Activated CD4-positive, alpha-beta T cell treated with anti-CD3 and anti-CD28 coated beads, Interleukin-2, amount 10 ng/mL, durations not matched to agents 24 days and 14 days (primary cell): ENCODE measurements at places on chromosomes 1 and 21. TPM values are rescaled to one million over a fixed set of nuclear protein-coding genes. Genes with fewer than 3 reads are reported as not detected.

Gene IL10
- total RNA-seq, result 3.4 TPM in 2 replicates

DNA sequence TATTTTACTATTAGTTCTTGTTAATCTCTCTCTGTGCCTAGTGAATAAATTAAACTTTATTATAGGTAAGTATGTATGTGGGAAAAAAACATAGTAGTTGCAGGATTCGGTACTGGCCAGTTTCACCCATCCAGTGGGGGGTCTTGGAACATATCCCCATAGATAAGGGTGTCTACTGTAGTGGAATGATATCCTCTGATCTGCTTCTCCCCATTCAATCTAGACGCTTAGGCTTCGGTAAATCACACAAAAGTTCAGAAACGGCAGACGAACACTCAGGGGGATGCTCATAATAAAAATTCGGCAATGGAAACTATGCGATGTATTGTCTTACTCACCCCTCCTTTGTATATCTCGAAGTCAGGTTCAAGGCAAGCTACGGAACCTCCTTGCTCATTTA lies 232.9 kb upstream of the COA6 start:
- no peaks in the 10 kb centered on the region for H3K4me1 ChIP-seq
- DNase-seq, result no peak
- peaks cover 32% of the 10 kb centered on the region for H3K27me3 ChIP-seq
- no peak overlapping the region for H3K4me3 ChIP-seq

- peaks cover 2% of the 10 kb centered on the region for H3K4me1 ChIP-seq
- H3K27ac ChIP-seq, result no peak overlapping the region
- peak; percentile 12 for DNase-seq
- H3K27me3 ChIP-seq, result no peaks in the 10 kb centered on the region
- no peaks in the 10 kb centered on the region for H3K36me3 ChIP-seq
These were observed 439.6 kb upstream of the USP24 start for GRCh38 chr1:55654750-55655149.

Gene LINGO4
- total RNA-seq, result not detected in 2 replicates

GRCh38 chr1:184810735-184811343 lies 56.2 kb upstream of the EDEM3 start:
- H3K36me3 ChIP-seq, result peaks cover 17% of the 10 kb centered on the region
- DNase-seq, result no peak
- H3K27ac ChIP-seq, result no peak overlapping the region
- no peaks in the 10 kb centered on the region for H3K27me3 ChIP-seq
- no peaks in the 10 kb centered on the region for H3K4me1 ChIP-seq
- no peak overlapping the region for H3K4me3 ChIP-seq

GRCh38 chr1:180899262-180899661 lies 13.4 kb upstream of the KIAA1614 start:
- DNase-seq, result peak; percentile 41
- H3K36me3 ChIP-seq, result no peaks in the 10 kb centered on the region
- H3K4me1 ChIP-seq, result no peaks in the 10 kb centered on the region
- no peak overlapping the region for H3K4me3 ChIP-seq
- no peaks in the 10 kb centered on the region for H3K27me3 ChIP-seq
- H3K27ac ChIP-seq, result no peak overlapping the region

Gene LPAR3
- 0.19 and 0.21 TPM in 2 replicates for total RNA-seq

DNA sequence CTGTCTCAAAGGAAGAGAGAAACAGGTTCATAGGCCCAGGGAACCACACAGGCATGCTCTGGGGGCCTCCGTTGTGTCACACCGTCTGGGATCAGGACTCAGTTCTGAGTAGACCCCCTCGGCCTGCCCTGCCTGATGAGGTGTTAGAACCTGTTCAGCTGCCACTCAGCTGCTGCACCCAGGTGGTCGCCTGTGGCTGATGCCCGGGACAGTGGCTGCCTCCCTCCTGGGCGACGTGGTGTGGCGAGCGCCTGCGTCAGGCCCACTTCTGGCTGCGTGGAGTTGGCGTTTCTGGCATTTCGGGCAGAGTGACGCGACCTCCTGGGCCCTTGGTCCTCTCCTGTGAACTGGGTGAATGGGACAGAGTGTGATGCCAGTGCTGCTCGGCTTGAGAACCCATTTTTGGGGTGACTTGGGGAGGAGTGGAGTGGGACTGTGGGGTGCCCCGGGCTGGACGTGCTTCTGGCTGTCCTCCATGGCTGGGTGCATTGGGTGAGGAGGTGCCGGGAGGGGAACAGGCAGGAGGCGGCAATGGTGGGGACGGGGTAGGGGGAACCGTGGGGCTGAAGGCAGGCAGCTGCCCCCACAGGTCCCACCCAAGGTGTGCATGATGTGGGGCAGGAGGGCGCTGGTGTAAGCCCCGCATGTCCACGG lies 10.8 kb downstream of the CFAP410 start:
- no peaks in the 10 kb centered on the region for H3K27me3 ChIP-seq
- peaks cover 11% of the 10 kb centered on the region for H3K36me3 ChIP-seq
- H3K4me1 ChIP-seq, result no peaks in the 10 kb centered on the region
- H3K27ac ChIP-seq, result no peak overlapping the region
- H3K4me3 ChIP-seq, result no peak overlapping the region
- no peak for DNase-seq

DNA sequence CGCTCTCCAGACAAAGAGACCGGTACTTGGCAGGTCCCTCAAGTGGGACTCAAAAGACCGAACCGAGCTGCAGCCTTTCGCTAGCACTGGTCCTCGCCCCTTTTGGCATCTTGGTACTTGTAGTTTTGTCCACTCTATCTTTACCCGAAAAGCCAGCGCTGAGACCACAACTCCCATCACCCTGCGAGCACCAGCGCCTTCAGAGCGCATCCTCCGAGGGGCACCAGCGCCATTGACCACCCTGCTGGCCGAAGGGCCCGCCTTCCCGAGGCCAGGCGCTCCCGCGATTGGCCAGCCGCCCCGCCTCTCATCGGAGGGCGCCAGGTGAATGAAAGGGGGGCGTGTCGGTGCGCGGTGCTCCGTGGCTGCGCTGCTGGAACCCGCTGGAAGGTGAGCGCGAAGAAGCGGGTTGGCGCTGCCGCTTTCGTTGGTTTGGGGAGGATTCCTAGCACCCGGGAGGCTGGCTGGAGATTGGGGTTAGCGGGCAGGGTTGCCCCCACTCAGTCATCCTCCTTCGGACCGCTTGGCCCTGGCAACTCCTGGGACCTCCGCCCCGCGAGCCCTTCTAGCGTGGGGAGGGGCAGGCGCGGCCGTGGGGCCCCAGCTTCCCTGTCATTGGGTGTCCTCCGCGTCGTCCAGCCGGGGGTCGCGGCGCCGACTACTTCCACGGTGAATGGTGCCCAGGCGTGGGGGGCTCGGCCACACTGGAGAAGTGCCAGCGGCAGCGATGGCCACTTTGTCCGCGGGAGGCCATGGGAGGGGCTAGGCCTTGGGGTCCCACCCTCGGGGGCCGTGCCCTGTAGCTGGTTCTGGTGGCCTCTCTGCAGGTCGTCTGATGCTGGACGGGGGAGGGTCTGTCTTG lies at the start of gene ZBTB8B:
ZBTB8B (plus strand) TSS at position 357 of the 862 bp plus-strand sequence. CDS start 5,553 bp downstream, outside the sequence.
- peaks cover 11% of the 10 kb centered on the region for H3K4me1 ChIP-seq
- H3K36me3 ChIP-seq, result peaks cover 2% of the 10 kb centered on the region
- peak; percentile 69 for DNase-seq
- peak within 1 kb of the TSS; percentile 45 for H3K27ac ChIP-seq
- H3K27me3 ChIP-seq, result peaks cover 51% of the 10 kb centered on the region

- H3K27me3 ChIP-seq, result no peaks in the 10 kb centered on the region
- peak; percentile 86 for DNase-seq
- no peak overlapping the region for H3K4me3 ChIP-seq
- peaks cover 10% of the 10 kb centered on the region for H3K4me1 ChIP-seq
These were observed 12.4 kb downstream of the ARPC5 start for GRCh38 chr1:183622884-183623785.

DNA sequence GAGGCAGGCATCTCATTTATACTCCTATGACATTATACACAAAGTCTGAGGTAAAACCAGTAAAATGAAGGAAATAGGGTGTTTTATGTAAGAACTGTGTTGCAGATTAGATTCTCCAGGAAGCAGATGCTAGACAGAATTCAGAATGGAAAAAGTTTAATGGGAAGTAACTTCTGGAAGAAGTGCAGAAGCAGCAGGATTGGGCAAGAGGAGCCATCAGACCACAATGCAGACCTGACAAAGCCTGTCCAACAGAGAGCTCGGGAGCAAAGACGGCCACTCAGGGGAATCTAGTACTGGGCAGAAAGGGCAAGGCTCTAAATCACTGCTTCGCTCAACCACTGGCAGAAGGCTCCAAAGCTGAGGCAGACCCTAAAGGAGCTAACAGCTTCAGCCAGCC lies 33.7 kb downstream of the FBXO42 start:
- H3K27ac ChIP-seq, result no peak overlapping the region
- H3K36me3 ChIP-seq, result peaks cover 12% of the 10 kb centered on the region
- H3K27me3 ChIP-seq, result no peaks in the 10 kb centered on the region
- no peak for DNase-seq
- no peak overlapping the region for H3K4me3 ChIP-seq

Gene PKP1
- total RNA-seq, result not detected in 2 replicates

Gene MAN1C1
- total RNA-seq, result 2.2 and 2.9 TPM in 2 replicates

DNA sequence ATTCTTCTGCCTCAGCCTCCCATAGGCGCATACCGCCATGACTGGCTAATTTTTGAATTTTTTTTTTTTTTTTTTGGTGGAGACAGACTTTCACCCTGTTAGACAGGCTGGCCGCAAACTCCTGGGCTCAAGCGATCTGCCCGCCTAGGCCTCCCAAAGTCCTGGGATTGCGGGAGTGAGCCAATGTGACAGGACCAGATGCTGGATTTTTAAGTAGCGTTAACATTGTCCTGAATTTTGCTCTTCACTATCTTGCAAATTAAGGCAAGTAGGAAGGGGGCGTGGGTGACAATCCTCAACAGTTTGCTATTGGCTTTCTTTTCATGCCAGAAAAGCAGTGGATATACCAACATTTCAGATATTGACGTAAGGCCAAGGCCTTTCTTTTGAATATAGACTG lies 49.7 kb upstream of the TSNAX start:
- H3K4me1 ChIP-seq, result no peaks in the 10 kb centered on the region
- H3K36me3 ChIP-seq, result no peaks in the 10 kb centered on the region
- no peak overlapping the region for H3K27ac ChIP-seq
- H3K27me3 ChIP-seq, result peaks cover 36% of the 10 kb centered on the region
- no peak for DNase-seq

Gene GFI1
- 85.1 and 87.1 TPM in 2 replicates for total RNA-seq

DNA sequence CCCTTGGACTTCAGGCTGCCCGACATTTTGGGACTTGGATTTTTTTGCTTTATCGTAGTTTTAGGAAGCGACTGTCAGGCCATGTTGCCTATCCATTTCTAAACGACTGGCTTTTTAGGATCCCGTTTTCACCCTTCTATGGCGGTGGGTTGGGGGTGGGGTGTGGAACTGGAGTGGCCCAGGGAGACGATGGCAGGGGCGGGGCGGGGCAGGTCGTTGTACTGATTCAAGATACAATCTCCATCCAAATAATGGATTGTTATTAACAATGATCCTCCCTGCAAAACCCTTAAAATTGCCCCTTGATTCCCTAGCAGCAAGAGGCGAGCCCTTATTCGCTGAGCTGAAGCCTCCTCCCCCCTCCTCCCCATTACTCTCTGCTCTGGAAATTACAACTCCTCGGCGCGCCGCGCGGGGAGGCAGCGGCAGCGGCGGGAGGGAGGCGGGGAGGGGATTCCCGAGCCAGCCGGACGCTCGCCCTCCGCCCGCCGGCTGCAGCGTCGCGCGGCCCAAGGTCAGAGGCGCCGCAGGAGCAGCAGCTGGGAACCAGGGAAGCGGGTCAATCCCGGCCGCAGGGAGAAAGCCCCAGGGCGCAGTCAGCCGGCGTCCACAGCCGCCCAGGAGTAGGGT lies at the start of gene TRIM67:
TRIM67 (plus strand) TSS at position 392 of the 630 bp plus-strand sequence. CDS start 912 bp downstream, outside the sequence.
- H3K36me3 ChIP-seq, result no peaks in the 10 kb centered on the region
- no peaks in the 10 kb centered on the region for H3K4me1 ChIP-seq
- peaks cover 67% of the 10 kb centered on the region for H3K27me3 ChIP-seq
- no peak within 1 kb of the TSS for H3K4me3 ChIP-seq
- DNase-seq, result no peak
- H3K27ac ChIP-seq, result no peak within 1 kb of the TSS

GRCh38 chr1:159700312-159700711 lies 14.1 kb downstream of the CRP start:
- H3K4me3 ChIP-seq, result no peak overlapping the region
- no peak for DNase-seq
- H3K27ac ChIP-seq, result no peak overlapping the region
- no peaks in the 10 kb centered on the region for H3K36me3 ChIP-seq

- H3K4me1 ChIP-seq, result peaks cover 41% of the 10 kb centered on the region
- H3K4me3 ChIP-seq, result peak overlapping the region; percentile 99
- peaks cover 52% of the 10 kb centered on the region for H3K36me3 ChIP-seq
- H3K27me3 ChIP-seq, result no peaks in the 10 kb centered on the region
- H3K27ac ChIP-seq, result peak overlapping the region; percentile 100
These were observed 1.4 kb downstream of the RBBP4 start for GRCh38 chr1:32652244-32652962.

Gene ALX3
- not detected in 2 replicates for total RNA-seq

GRCh38 chr1:240285540-240285939 lies 193.9 kb downstream of the FMN2 start:
- H3K27ac ChIP-seq, result no peak overlapping the region
- H3K4me1 ChIP-seq, result no peaks in the 10 kb centered on the region
- no peak for DNase-seq

- H3K36me3 ChIP-seq, result no peaks in the 10 kb centered on the region
- no peak for DNase-seq
- no peak overlapping the region for H3K4me3 ChIP-seq
- no peaks in the 10 kb centered on the region for H3K4me1 ChIP-seq
- no peak overlapping the region for H3K27ac ChIP-seq
These were observed 37.2 kb upstream of the BCAS2 start for GRCh38 chr1:114618606-114619005.

Gene GUCA2A
- not detected in 2 replicates for total RNA-seq

DNA sequence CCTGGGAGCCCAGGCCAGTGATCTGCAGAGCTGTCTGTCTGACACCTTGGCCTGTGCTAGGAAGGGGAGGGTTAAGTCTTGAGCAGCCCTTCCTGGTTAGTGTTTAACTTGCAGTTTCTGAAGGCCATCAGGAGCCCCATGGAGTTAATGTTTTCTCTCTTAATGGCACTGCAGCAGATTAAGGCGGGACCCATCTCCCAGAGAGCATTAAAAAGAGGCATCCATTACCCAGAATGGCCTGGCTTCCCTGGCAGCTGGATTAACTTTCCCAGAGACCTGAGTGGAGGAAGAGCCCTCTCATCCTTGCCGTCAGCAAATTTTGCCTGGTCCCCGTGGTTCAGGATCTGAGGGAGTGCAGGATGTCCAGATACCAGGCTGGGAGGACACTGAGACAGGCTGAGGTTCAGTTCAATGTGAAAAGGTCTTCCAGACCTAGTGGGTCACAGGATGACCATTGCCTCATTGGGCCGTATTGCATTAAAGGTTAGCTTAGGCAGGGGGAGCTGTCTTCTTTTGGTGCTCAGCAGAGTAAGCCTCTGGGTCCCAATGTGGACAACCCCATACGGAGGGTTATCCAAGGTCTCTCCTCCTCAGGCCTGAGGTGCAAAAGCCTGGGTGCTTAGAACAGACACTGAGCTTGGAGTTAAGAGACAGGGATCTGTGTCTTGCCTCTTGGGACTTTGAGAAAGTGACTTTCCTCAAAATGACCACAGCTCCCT lies 522.6 kb downstream of the PTPRU start:
- H3K4me1 ChIP-seq, result no peaks in the 10 kb centered on the region
- DNase-seq, result peak; percentile 44
- peaks cover 5% of the 10 kb centered on the region for H3K27me3 ChIP-seq
- H3K36me3 ChIP-seq, result no peaks in the 10 kb centered on the region

- H3K4me1 ChIP-seq, result no peaks in the 10 kb centered on the region
- H3K27me3 ChIP-seq, result peaks cover 2% of the 10 kb centered on the region
- H3K36me3 ChIP-seq, result no peaks in the 10 kb centered on the region
These were observed 59.2 kb downstream of the MT1HL1 start for GRCh38 chr1:236945002-236945401.

Gene RGS13
- not detected in 2 replicates for total RNA-seq

Gene HPDL
- 39.6 and 39.8 TPM in 2 replicates for total RNA-seq

Gene CCNL2
- 144 and 146 TPM in 2 replicates for total RNA-seq

GRCh38 chr1:45335855-45336324 lies 4.1 kb upstream of the TOE1 start:
- peaks cover 39% of the 10 kb centered on the region for H3K4me1 ChIP-seq
- no peak for DNase-seq
- H3K27ac ChIP-seq, result no peak overlapping the region
